GM20000 (cell line): ENCODE measurements at places on chromosomes 5 and 9.
A peak's percentile ranks its signal among the peaks of the same experiment; 100 is the strongest.

- no peak for DNase-seq
Observed at GRCh38 chr5:144117412-144117811, 53.0 kb downstream of the YIPF5 start.

GRCh38 chr9:5479994-5480694 lies 29.8 kb downstream of the CD274 start:
- DNase-seq, result peak; percentile 35

DNA sequence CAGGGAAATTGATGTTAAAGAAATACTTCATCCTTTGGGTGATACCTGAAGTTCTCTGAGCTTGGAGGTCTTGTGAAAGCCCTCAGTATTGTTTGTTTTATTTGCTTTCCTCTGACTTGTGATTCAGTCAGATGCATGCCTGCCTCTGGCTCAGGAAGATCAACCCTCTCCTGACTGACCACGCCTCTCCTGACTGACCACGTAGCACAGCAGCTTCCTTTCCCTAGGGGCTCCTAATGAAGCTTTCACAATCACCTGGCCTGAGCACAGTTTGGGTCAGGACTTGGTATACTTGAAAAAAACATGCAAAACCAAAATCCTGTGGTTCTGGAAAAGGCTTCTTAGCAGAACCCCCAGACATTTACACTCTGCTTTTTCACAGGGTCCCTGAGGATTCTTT lies 3.8 kb downstream of the TGFBI start:
- DNase-seq, result no peak

DNA sequence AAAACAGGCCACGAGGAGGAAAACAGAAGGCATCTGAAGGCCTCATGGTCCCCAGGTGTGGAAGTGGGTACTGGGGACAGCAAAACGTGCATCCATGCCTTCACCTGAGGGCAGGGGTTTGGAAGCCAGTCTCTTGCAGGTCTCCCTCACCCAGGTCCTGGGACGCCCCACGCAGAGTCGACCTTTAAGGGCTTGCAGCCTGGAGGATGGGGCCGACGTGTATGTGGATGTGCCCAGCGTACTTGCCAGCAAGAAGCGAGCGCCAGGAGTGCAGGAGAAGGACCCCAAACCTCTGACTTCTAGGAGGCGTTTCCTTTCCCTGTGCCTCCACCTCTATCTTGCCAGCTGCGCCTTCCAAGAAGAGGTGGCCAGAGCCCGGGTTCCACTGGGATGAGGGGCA lies 65.9 kb downstream of the OTULIN start:
- no peak for DNase-seq

DNA sequence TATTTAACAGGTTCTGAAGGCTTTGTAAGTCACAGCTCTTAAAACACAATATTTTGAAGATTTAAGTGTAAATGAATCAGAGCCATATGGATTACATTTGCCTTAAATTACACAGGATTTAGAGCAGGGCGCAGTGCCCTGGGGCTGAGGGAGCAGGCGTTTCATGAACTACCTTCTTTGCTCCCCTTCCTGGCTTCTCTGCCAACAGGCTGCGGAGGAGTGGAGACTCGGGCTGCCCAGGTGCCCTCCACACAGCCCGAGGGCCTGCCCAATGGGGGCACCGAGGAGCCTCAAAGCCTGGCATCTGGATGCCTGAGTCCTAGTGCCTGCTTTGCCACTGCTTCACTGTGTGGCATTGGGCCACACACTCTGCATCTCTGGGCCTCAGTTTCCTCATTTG lies 90.6 kb upstream of the HAND1 start:
- no peak for DNase-seq

DNA sequence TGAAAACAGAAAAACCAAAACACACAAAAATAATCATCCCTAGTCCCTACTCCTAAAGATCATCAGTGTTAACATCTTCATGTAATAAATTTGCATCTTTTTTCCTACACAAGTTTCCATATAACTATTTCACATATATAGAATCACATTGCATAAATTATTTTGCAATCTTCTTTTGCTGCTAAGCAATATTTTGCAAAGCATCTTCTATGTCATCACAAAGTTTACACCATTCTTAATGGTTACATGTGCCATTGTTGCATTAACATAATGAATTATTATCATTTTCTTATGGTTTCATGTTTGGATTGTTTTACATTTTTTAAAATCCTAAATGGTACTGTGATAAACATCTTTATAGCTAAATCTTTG lies 17.8 kb downstream of the SH3TC2 start:
- no peak for DNase-seq

DNA sequence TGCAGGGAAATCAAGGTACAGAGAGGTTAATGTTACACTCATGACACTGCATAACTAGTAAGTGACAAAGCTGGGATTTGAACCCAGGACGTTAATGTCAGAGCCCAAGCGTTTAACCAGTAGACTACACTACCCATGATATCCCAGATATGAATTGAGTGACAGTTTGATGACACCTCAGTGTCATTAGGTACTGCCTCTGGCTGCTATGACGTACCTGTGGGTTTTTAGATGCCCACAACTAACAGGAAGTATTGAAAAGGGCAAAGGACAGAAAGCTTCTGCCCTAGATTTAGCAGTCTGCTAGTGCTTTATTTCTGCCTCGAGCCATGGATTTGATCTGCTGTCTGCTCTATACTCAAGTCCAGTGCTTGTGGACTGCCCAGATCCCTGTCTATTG lies 56.2 kb downstream of the GLRA1 start:
- DNase-seq, result no peak

DNA sequence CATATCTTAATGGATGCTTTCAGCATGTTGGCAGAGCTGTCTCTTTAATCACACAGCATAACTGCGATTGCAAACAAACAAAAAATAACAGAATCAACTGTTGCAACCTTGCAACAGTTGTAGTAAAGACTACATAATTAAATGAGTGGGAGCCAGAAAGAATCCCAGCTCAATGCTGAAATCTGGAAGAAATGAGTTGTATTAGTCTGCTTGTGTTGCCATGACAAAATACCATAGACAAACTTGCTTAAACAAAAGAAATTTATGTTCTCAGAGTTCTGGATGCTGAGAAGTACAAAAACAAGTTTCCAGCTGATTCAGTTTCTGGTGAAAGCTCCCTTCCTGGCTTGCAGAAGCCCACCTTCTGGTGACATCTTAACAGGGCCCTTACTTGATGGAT lies 260.9 kb upstream of the TUSC1 start:
- no peak for DNase-seq

DNA sequence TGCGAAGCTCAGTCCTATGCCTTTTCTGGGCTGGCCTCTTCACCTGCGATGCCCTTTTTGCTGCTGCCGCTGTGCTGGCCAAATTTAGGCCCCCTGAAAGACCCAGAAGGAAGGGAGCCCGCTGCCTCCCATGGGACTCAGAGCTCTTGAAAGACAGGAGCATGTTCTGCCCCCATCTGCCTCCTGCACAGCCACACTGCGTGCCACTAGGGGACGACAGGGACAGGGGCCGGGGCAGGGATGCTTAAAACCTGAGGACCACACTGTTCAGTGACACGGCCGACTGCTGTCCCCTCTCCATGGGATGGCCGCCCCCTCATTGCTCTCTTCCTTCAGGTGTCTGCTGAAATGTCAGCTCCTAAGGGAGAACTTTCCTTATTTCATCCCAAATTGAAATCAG lies 132.4 kb downstream of the ADAMTS2 start:
- DNase-seq, result no peak

DNA sequence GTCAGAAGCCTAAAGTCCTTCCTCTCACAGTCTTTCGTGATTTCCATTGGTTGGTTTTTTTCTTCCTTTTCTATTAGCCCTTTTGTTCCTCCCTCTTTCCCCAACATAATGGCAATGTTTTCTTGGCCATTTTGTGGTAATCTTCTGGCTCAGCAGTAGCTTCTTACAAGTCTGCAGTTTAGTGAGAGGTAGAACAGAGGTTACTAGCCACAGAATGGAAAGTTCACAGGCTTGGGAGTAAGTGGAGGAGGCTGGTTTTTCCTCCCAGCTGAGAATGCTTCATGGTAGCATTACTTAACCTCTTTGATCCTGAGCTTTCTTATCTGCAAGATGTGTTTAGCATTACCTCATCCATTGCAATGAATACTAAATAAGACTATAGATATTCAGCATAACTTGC lies 346.9 kb downstream of the NFIB start:
- no peak for DNase-seq

DNA sequence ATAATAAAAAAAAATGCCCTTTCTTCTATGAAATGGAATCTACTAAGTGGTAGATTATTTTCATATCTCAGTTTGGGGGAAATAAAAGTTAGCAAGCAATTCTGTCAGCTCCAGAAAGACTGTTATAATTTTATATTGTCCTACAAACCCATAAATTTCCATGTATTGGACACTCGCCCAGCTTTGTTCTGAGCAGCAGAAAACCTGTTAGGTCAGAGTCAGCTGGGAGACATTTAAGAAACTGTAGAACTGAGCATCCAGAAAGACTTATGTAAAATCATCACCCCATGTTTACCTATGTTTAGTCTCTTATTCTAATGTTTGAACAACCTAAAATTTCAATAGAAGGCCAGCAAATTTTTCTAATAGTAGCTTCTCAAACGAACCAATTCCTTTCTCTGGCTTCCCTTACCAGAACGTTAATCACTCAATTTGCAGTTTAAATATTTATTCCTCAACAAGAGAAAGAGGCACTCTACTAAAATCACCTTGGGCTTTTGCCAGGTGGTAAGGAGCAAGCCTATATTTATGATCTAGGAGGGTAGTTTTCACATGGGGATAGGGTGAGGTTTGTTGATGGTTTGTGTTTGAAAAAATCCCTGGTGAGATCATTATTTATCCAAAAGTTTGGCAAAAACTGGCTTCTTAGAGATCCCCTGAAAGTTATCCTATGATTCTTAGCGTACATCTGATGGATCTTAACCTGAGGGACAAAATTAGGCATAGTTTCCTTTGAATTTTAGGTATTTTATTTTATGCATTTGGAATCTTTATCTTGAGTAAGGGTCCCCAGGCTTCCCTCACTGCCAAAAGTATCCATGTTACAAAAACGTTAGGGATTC lies 34.4 kb downstream of the MACROH2A1 start:
- no peak for DNase-seq

- no peak for DNase-seq
Observed at GRCh38 chr5:25349746-25350145, 705.0 kb upstream of the CDH10 start.

DNA sequence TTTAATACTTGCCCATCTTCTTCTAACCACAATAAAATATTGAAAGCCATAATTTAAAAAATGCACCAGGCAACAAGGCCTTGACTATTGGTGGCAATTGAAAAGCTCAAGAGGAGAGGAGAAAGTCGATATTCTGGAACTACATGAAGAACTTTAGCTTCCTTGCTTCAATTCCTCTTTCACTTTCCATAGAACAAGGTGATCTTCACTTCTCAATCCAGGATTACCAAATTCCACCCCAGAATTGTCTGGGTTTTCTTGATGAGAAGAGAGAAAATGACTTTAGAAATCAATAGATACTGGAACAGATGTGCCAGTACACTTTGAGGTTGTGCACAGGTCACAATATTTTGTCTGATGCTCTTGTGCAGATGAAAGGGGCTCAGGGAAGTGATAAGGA lies 52.2 kb downstream of the PTCD2 start:
- DNase-seq, result no peak

DNA sequence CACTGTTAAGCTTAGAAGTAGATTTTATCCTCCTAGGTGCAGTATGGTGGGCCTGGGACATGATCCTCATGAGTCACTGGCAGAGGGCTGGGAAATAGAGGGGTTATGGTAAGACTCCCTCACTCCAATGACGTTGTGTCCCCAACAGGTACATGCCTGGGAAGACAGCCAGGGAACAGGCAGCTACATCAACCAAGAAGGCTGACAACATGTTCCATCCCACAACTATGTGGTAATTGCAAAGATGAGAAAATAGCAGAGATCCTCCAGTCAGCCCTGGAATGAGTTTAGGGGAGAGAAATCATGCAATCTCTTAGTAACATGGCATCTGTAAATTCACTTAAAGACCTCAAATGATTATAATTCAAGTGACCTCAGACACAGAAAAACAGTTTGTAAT lies 114.4 kb upstream of the LIFR start:
- no peak for DNase-seq

- DNase-seq, result no peak
Observed at GRCh38 chr9:128470560-128470959, 14.8 kb downstream of the ODF2 start.

GRCh38 chr5:75640395-75640794 lies 29.1 kb downstream of the ANKDD1B start:
- DNase-seq, result no peak

- no peak for DNase-seq
Observed at GRCh38 chr9:76424491-76424890, 30.3 kb upstream of the RFK start.

DNA sequence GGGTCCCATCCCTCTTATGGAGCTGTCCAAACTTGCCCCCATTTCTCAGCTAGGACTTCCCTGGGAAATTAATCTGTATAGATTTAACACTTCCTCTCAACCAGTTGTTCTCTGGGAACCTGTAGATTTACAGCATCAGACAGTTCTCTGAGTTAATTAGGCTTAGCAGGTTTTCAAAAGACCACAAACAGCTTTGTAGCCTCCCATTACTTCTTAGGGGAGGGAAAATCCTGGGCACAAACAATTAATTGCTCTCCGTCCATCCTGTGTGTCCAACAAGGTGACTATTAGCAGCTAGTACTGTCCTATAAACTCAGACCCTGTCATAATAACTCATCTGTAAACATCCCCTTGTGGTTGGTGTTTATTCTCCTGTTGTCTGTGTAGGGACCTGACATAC lies 197.9 kb downstream of the GOLPH3 start:
- DNase-seq, result no peak

DNA sequence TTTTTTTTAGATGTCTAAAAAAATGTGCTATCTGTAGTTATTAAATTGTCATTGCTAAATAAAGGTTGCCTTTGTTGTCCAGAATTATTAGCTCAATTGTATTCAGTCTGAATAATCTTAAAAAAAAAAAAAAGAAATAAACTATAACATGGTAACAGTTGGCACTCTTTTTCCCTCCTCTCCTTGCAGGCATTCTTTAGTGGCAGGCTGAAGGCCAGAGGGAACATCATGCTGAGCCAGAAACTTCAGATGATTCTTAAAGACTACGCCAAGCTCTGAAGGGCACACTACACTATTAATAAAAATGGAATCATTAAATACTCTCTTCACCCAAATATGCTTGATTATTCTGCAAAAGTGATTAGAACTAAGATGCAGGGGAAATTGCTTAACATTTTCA lies 87.6 kb upstream of the FAM170A start:
- DNase-seq, result no peak

- DNase-seq, result no peak
Observed at GRCh38 chr5:148969291-148969690, 93.6 kb downstream of the SH3TC2 start.

- no peak for DNase-seq
Observed at GRCh38 chr5:61493973-61494372, 161.9 kb downstream of the ZSWIM6 start.

- no peak for DNase-seq
Observed at GRCh38 chr9:9919174-9919775, 693.5 kb downstream of the PTPRD start.

GRCh38 chr5:65895891-65896290 lies 30.5 kb upstream of the ERBIN start:
- DNase-seq, result no peak

GRCh38 chr5:77087484-77088261 lies 588 bp upstream of the ZBED3 start:
- DNase-seq, result no peak

- DNase-seq, result no peak
Observed at GRCh38 chr5:15993334-15993733, 186.3 kb downstream of the MARCHF11 start.

- no peak for DNase-seq
Observed at GRCh38 chr9:91114450-91114849, 247.3 kb downstream of the AUH start.
